ENCODE measurements at places on chromosomes 12 and 14. TPM values are rescaled to one million over a fixed set of nuclear protein-coding genes. Genes with fewer than 3 reads are reported as not detected.

Gene RNASE3
- not detected for total RNA-seq

DNA sequence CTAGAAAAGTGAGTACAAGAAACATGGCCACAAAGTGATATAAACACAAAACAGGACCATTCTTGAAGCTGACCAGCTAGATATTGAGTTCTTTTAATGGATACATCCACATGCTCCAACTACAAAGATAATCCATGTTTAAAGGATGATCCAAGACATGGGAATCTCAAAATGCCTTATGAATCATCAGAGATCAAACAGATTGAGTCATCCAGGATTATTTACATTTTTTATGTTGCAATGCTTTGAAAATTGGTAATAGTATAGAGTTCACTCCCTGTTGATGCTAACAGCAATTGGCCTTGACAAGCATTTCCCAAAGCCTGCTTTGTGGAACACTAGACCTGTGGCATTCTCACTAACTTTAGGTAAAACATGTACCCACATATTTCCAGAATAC is 293.0 kb upstream of the TBX3 start:
- no peak for DNase-seq
- no peak overlapping the region for H3K27ac ChIP-seq
- H3K4me1 ChIP-seq = no peaks in the 10 kb centered on the region
- H3K36me3 ChIP-seq = no peaks in the 10 kb centered on the region

GRCh38 chr14:49881350-49882001 is 11.4 kb upstream of the ARF6 start:
- H3K4me1 ChIP-seq = peaks cover 15% of the 10 kb centered on the region
- no peak for DNase-seq
- no peak overlapping the region for H3K4me3 ChIP-seq
- no peaks in the 10 kb centered on the region for H3K27me3 ChIP-seq
- peak overlapping the region; percentile 68 for H3K27ac ChIP-seq

Gene NFATC4
- total RNA-seq = not detected

- DNase-seq = no peak
- no peak overlapping the region for H3K27ac ChIP-seq
- peaks cover 7% of the 10 kb centered on the region for H3K27me3 ChIP-seq
- peaks cover 21% of the 10 kb centered on the region for H3K4me1 ChIP-seq
These were observed 34.3 kb upstream of the CHST11 start for GRCh38 chr12:104422441-104422840.

- peaks cover 17% of the 10 kb centered on the region for H3K27me3 ChIP-seq
- H3K36me3 ChIP-seq = peaks cover 15% of the 10 kb centered on the region
- peaks cover 4% of the 10 kb centered on the region for H3K4me1 ChIP-seq
- H3K27ac ChIP-seq = peak overlapping the region; percentile 74
- DNase-seq = no peak
- peak overlapping the region; percentile 71 for H3K4me3 ChIP-seq
These were observed 1121.6 kb upstream of the TMEM132C start for GRCh38 chr12:127145241-127145928.

GRCh38 chr12:20513189-20513588 is 144.9 kb downstream of the PDE3A start:
- H3K27ac ChIP-seq = no peak overlapping the region
- no peak overlapping the region for H3K4me3 ChIP-seq
- H3K27me3 ChIP-seq = no peaks in the 10 kb centered on the region
- no peaks in the 10 kb centered on the region for H3K36me3 ChIP-seq
- DNase-seq = no peak

DNA sequence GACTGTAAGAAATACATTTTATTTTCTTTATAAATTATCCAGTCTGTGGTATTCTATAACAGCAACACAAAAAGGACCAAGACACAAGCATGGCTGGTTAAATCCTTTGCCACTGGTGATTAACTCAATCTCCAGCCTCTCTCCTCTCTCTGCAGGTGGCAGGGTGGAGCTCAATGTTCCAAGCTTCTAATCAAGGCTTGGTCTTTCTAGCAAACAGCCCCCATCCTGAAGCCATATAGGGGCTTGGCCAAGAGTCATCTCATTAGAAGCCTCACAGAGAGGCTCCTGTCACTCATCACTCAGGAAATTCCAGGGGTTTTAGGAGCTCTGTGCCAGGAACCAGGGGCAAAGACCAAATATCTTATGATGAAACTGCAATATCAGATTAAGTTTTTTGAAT is 12.0 kb downstream of the C12orf75 start:
- no peak overlapping the region for H3K4me3 ChIP-seq
- peaks cover 24% of the 10 kb centered on the region for H3K4me1 ChIP-seq
- H3K27ac ChIP-seq = no peak overlapping the region
- no peak for DNase-seq
- H3K27me3 ChIP-seq = no peaks in the 10 kb centered on the region

- no peaks in the 10 kb centered on the region for H3K36me3 ChIP-seq
- no peak overlapping the region for H3K27ac ChIP-seq
- H3K27me3 ChIP-seq = no peaks in the 10 kb centered on the region
- no peak overlapping the region for H3K4me3 ChIP-seq
- DNase-seq = no peak
These were observed 387.3 kb downstream of the LRIG3 start for GRCh38 chr12:58532855-58533608.

- H3K27ac ChIP-seq = peak overlapping the region; percentile 96
- H3K4me3 ChIP-seq = no peak overlapping the region
- peaks cover 35% of the 10 kb centered on the region for H3K4me1 ChIP-seq
- no peaks in the 10 kb centered on the region for H3K27me3 ChIP-seq
These were observed 27.3 kb upstream of the OSBPL8 start for GRCh38 chr12:76586764-76587395.

- no peaks in the 10 kb centered on the region for H3K27me3 ChIP-seq
- H3K4me3 ChIP-seq = no peak overlapping the region
- DNase-seq = no peak
- H3K27ac ChIP-seq = no peak overlapping the region
These were observed 26.2 kb downstream of the MNAT1 start for GRCh38 chr14:60760644-60761364.

Measured in natural killer cell treated with Interleukin-12 subunit alpha and Interleukin-12 subunit beta and Interleukin-15 and Interleukin-18, amount 100 ng/mL, for 72 hours (primary cell).